ENCODE measurements at places on chromosomes 5 and 9.
A peak's percentile ranks its signal among the peaks of the same experiment; 100 is the strongest.

DNA sequence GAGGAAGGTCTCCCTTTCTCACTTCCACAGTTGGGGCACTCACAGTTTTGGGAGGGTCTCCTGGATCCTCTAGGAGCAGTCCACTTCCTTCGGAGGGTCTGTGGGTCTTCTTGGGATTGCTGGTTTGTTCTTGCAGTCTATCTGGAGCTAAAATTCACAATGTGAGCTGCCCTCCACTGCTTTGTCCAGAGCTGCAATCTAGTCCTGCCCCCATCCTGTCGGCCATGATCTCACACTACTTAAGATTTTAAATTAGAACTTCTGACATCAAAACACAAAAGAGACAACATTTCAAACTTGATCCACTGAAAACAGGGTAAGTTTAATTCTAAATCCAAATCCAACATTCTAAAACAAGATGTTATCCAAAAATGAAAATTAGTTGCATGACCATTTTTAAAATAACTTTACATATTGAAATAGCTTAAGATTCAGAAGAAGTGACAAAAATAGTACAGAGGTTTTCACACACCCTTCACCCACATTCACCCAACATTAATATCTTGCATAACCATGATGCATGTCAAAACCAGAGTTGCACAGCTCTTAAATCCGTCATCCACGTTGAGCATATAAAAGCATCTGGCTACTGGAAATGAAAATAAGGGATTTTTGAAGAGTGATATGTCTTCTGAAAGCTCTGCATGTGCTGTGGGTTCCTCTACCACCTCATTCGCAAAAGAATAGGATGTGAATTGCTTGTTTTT, 113.7 kb upstream of the EPB41L4A start:
- no peak for DNase-seq

DNA sequence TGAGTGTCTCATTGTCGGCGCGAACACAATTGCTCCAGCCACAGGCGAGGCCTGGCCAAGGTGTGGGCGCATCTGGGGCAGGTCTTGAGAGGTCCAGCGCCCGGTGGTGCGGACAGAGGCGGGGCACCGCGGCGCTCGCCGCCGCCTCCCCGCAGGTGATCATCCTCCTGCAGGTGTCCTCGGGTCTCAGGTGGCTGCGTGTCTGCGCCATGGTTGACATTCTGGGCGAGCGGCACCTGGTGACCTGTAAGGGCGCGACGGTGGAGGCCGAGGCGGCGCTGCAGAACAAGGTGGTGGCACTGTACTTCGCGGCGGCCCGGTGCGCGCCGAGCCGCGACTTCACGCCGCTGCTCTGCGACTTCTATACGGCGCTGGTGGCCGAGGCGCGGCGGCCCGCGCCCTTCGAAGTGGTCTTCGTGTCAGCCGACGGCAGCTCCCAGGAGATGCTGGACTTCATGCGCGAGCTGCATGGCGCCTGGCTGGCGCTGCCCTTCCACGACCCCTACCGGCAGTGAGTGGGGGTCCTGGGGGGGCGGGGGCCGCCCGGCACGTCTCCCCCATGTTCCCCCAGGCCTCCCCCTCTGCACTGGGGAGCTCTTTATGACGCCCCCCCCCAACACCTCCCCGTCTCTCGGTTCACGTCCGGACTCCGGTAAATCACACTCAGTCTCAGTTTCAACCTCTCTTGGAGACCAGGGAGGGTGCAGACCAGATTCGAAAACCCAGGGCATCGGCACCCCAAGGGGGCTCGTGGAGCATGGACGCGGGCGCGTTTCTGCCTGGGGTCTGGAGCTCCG, 446 bp downstream of the NXNL2 start:
- no peak for DNase-seq

- no peak for DNase-seq
Measured at GRCh38 chr5:126335886-126336285, 87.3 kb upstream of the GRAMD2B start.

DNA sequence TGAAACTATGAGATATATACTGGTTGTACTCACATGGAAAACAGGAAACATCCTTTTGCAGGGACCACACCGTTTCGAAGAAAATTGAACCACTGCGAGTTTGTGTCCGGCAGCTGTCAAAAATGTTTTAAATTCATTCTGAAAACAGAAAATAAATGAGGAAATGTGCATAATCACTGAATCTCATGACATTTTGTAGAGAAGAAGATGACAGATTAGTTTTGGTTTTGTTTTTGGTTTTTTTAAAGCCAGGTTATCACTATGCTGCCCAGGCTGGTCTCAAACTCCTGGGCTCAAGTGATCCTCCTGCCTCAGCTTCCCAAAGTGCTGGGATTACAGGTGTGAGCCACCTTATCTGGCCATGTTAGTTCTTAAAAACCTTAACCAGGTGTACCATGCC, 3.5 kb downstream of the TXNDC8 start:
- no peak for DNase-seq

DNA sequence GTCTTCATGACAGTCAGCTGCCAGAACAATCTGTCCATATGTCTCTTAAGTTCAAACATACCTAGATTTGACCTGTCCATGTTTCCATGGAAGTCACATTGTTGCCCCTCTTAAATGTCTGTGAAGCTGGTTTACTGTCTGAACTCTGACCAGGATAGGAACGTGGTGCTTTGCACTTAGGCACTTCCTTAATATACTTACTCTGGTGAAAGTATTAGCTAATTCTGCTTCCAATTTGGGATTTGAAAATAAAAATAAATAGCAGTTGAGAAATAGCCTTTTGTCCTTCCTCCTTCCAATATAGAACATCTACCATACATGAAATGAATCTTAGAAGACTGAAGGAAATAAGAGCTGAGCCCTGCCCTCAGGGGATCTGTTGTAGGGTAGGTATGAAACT, 524.5 kb upstream of the CLINT1 start:
- no peak for DNase-seq

- no peak for DNase-seq
Measured at GRCh38 chr9:3455717-3456116, 70.1 kb downstream of the RFX3 start.

GRCh38 chr5:43037636-43038495, 2.3 kb downstream of the ANXA2R start:
- DNase-seq: peak; percentile 54

GRCh38 chr5:28403846-28404245, 1365.5 kb upstream of the CDH9 start:
- no peak for DNase-seq

Measured in fibroblast of mammary gland (primary cell).